ENCODE measurements at places on chromosomes 3 and 15.

GRCh38 chr3:46299608-46300460, 54.1 kb upstream of the CCR2 start:
- DNase-seq: no peak

DNA sequence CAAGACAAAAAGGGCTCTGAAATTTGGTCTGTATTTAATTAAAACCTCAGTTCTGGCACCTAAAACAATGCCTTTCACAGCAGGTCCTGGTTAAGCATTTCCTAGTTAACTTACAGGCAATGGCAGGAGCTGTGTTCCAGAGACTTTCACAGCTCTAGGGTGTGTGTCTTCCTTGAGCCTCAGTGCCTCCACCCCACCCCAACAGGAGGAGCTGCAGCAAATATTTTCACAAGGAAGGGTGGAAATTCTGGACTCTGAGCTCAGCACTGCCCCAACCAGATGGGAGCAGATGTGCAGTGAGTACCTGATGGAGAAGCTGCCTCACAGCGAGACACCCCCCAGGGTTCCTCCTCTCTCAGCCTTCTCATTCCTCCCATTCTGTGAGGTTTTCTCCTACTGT, 106.3 kb upstream of the SPATA12 start:
- DNase-seq: no peak

GRCh38 chr3:55282994-55283393, 204.1 kb downstream of the WNT5A start:
- DNase-seq: no peak

- no peak for DNase-seq
These were observed 18.0 kb downstream of the FAM98B start for GRCh38 chr15:38471974-38472373.

GRCh38 chr15:100703671-100704070, 101.3 kb downstream of the ASB7 start:
- no peak for DNase-seq

- no peak for DNase-seq
These were observed 75.6 kb downstream of the VPS8 start for GRCh38 chr3:184887574-184887973.

- DNase-seq: no peak
These were observed 73.0 kb upstream of the GAP43 start for GRCh38 chr3:115550285-115550761.

GRCh38 chr3:134397755-134398154, 23.5 kb upstream of the AMOTL2 start:
- no peak for DNase-seq

All from NCI-H1092 (cell line).